ENCODE measurements at places on chromosomes 5 and 9.

GRCh38 chr9:97761056-97761598, 64.0 kb upstream of the XPA start:
- DNase-seq = no peak

DNA sequence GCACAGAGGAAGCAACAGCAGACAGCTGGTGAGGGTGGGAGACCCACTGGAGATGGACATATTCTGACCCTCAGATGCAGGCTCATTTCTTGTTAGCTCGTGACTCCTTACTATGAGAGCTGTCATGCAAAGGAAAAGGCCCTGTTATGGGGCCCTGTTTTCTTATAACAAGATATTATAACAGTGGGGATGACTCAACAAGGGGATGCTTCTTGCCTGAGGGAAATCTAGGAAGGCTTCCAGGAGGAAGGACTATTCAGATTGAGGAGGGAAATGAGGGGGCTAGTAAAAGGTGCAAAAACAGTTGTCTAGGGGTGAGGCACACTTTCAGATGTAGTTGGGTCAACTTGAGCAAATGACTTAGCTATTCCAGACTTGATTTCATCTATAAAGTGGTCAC, 83.0 kb downstream of the DAB2IP start:
- DNase-seq = no peak

DNA sequence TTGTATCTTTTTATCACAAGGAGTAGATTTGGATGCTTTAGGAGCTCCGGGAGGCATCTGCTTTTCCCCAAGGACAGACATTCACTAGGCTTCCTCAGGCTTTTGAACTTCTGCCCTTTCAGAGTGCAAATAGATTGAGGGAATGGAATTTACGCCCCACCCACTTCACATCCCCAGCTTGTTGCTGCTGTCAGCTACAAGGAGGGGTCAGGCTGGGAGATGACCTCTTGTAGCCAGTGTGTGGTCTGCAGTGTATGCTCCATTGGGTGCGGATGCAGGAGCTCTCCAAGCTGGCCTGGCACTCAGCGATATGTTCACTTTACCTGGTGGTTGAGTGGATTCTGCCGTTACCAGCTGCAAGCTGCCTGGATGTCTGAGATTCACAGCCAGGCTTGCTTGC, 6.4 kb downstream of the TNFSF15 start:
- no peak for DNase-seq

DNA sequence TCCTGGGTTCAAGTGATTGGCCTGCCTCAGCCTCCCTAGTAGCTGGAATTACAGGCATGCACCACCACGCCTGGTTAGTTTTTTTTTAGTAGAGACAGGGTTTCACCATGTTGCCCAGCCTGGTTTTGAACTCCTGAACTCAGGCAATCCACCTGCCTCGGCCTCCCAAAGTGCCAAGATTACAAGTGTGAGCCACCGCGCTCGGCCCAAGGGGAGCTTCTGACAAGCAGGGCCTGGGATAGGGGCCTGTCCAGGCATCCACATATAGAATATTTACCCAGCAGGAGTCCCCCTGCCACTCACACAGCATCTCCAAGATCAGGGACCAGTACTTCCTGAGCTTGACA, 10.1 kb downstream of the IRF1 start:
- DNase-seq = no peak

DNA sequence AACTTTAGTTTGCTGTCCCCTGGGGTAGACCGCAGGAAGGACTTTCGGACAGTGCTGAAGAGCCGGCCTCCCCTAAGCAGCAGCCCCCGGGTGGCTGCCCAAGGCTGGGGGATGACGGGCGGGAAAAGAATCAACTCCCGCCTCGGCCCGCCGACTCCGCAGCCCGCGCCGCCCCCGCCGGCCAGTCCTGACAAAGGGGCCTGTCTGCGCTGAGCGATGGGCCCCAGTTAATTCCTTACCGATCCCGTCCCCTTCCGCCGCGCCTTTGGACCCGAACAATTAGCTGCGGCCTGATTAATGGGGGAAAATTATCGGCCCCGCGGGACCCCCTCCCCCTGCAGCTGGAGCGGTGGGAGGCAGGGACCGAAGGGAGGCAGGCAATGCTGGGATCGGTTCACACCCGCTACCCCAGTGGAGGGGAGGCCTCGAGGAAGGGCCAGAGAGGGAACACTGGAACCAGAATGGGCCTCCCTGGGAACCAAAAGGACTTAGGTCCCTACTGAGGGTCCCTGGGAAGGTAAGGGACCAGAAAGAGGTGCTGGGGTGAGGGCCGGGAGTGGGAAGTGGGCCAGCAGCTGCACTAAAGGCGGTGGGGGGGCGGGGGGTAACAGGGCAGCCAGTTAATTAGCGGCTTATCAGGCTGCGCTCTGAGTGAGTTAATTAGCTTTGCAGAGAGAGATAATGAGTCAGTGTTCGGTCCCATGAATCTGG, 4.2 kb downstream of the ARID3C start:
- DNase-seq = no peak

DNA sequence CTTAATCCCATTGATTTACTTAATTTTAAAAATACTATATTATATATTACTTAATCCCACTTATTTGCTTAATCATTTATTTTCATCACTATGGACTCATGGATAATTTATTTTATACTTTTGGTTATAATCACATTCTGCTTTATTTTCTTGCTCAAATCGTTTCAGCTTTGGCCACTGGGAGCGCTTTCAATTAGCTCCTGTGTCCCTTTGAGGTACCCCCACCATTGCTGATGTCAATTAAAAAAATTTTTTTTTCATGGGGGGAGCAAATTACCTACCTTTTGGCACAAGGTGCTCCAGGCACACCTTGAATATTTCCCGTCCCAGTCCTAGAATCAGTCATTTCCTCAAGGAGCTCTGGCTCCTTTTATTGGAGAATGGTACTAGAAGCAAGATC, 1.4 kb upstream of the TRIO start:
- DNase-seq = no peak

- DNase-seq = no peak
Measured at GRCh38 chr9:77769246-77769645, 121.1 kb upstream of the GNA14 start.

DNA sequence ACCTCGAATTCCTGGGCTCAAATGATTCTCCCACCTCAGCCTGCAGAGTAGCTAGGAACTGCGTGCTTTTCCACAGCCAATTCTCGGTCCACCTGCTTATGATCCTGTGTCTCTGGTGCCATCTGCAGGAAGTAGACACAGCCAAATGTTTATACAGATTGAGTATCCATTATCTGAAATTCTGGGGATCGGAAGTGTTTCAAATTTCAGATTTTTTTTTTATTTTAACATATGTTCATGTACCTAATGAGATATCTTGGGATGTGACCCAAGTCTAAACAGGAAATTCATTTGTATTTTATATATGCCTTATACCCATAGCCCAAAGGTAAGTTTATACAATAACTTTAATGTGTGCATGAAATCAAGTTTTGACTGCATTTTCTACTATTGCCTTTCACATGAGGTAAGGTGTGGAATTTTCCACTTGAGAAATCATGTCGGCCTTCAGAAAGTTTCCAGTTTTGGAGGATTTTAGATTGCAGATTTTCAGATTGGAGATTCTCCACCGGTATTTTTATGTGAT, 89.5 kb downstream of the ESM1 start:
- DNase-seq = peak; percentile 30

DNA sequence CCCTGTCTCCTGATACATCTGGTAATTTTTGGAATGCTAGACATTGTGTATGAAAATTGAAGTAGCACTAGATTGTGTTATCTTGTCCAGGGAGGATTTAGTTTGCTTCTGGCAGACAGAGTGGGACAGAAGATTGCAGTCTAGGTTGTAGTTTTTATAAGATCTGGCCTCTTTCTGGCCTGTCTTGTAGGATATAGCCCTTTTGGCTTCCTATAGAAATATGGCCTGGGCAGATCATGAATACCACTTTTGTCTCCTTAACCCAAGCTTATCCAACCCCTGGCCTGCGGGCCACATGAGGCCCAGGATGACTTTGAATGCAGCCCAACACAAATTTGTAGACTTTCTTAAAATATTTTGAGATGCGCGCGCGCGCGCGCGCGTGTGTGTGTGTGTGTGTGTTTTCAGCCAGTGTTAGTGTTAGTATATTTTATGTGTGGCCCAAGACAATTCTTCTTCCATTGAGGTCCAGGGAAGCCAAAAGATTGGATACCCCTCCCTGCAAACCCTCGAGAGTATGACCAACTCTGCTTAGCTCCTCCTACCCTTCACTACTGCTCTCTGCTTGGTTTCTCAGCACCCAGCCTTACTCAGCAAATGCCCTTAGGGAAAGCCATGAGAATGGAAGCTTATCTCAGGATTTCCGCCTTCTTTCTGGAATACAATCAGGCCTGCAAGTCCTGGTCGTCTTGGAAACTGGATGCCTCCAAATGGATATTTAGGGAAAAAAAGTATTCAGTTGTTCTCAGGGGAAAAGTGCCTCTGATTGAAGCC, 26.5 kb downstream of the ANKRD33B start:
- DNase-seq = no peak
